ENCODE measurements at places on chromosomes 12 and 14.

DNA sequence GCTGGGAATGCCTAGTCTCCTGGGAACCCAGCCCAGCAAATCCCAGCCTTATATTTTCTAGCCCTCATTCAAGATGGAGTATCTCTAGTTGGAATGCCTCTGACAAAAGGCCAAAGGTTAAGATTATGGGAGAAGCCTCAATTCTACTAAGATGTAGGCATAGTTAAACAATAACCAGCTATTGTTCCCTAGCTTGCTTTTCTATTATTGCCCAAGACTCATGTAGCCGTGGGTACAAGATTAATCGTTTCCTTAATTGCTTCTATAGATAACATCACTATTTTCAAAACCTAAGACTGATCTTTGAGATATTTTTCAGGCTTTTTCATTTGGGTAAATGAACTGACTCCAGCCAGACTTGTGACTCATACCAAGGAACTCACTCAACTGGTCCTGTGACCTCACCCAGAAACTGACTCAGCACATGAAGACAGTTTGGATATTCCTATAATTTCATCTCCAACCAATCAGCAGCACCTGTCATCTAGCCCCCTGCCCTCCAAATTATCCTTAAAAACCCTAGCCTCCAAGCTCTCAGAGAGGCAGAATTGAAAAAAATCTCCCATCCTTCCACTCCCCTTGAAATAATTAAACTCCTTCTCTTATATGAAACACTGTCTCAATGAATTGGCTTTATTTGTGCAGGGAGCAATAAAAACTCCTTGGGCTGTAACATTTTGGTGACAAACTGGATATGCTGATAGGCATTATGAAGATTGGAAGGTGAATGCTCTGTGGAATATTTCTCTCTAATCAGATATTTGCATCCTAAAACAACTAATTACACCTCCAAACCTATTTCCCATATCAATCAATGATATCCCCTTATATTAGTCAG, 589.0 kb downstream of the C12orf50 start:
- no peak for DNase-seq

- DNase-seq: no peak
Measured at GRCh38 chr14:96050482-96050881, 11.3 kb downstream of the C14orf132 start.

DNA sequence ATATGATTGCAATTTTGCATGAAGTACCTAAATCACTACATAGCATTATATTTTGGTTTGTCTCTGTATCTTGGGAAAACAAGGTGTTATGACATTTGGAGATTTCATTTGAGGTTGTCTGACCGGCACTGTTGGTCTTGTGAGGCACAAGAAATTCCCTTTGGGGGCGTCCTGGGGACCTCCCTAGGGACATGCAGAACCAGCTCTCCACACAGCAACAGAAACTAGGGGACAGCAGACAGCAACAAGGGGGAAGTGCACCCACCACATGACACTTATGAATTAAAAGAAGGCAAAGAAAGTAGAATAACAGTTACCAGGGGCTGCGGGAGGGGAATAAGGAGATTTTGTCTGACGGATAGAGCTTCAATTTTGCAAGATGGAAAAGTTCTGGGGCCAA, 14.4 kb downstream of the DDX54 start:
- DNase-seq: no peak

- DNase-seq: no peak
Measured at GRCh38 chr12:67911275-67911600, 78.0 kb upstream of the IFNG-AS1 start.

DNA sequence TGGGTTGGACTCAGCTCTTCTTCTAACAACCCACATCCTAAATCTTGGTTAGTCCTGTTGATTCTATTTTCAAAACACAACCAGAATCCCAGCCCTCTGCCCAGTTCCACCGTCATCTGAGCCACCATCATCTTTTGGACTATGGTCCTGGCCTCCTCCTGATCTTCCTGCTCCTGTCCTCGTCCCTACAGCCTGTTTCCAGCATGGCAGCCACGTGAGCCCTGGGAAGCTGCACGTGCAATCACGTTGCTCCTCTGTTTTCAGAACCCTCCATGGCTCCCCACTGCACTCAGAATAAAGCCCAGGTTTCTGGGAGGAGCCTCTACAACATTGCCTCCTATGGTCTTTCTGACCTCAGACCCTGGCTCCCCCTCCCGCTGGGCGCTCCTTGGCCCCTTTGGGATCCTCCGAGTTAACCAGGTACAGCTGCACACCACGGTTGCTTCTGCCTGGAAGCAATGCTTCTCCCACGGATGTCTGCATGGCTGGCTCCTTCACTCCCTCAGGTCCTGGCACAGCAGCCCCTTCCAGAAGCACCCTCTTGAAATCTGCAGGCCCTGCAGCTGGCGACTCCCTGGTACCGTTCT, 44.5 kb downstream of the BEGAIN start:
- no peak for DNase-seq

GRCh38 chr14:70707138-70708038, 65.7 kb downstream of the TTC9 start:
- no peak for DNase-seq

DNA sequence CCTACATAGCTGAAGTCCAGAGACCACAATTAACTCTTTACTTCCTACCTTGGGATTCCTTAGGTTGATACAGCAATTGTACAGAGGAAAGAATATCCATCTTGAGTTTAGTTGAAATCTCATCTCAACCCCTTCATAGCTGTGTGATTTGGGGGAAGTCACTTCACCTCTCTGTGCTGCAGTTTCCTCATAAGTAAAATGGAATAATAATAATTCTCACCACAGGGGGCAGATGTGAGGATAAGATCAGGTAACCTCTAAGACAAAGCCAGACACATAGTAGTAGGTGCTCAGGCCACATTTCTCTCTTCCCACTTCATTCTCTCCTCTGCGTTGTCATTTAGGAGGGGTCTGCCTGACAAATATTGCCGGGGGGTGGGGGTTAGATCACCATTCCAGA, 6.7 kb downstream of the FOXN4 start:
- DNase-seq: no peak

GRCh38 chr14:81310606-81311005, 89.5 kb downstream of the STON2 start:
- DNase-seq: no peak

DNA sequence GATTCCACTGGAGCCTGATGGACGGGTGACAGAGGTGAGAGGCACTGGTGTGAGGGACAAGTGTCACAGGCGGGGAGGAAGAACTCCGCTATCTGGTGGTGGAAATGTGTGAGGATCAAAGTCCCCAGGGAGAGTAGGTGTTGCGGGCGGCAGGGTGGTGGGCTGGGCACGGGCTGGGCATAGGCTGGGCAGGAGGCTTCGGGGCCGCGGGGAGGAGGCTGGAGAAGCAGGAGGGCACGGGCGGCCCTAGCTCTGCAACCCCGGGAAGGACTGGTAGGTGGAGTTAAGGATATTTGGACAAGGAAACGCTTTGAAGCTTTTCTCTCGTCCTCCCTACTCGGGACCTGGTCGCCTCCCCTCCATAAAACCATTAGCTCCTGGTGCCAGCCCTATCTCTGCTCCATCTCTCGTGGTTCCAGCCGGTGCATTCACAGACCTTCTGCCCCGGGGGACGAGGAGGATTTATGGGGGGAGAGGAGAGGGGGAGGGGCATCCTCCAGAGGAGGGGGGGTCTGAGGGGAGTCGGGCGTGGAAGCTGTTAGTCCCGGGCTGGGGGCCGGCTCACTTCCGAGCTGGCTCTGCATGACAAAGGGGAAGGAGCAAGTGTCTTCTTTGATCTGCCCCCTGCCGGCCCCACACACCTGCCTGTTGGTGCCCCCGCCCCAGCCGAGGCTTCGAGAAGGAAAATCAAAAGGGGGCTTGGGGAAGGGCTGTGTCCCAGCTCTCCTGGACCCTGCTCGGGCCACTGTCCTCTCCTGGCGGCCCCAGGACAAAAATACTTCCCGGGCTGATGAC, 504 bp downstream of the WNT5B start:
- peak; percentile 49 for DNase-seq

DNA sequence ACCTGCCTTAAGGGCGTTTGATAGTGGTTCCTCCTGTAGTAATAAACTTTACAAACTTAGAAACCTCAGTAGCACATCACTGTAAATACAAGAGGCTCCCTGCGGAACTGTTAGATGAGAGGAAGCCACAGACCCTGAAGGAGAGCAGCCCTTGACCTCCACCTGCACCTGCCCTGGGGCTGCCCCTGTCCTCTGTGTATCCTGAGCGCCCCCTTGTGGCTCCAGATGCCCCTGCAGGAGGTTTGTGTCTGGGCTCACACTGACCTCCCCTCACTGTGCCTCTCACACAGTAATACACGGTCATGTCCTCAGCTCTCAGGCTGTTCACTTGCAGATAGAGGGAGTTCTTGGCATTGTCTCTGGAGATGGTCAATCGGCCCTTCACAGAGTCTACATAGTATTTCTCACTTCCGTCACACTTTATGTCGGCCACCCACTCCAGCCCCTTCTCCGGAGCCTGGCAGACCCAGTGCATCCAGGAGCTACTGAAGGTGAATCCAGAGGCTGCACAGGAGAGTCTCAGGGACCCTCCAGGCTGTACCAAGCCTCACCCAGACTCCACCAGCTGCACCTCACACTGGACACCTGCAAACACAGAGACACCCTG, 1059.8 kb downstream of the TMEM121 start:
- peak; percentile 12 for DNase-seq

DNA sequence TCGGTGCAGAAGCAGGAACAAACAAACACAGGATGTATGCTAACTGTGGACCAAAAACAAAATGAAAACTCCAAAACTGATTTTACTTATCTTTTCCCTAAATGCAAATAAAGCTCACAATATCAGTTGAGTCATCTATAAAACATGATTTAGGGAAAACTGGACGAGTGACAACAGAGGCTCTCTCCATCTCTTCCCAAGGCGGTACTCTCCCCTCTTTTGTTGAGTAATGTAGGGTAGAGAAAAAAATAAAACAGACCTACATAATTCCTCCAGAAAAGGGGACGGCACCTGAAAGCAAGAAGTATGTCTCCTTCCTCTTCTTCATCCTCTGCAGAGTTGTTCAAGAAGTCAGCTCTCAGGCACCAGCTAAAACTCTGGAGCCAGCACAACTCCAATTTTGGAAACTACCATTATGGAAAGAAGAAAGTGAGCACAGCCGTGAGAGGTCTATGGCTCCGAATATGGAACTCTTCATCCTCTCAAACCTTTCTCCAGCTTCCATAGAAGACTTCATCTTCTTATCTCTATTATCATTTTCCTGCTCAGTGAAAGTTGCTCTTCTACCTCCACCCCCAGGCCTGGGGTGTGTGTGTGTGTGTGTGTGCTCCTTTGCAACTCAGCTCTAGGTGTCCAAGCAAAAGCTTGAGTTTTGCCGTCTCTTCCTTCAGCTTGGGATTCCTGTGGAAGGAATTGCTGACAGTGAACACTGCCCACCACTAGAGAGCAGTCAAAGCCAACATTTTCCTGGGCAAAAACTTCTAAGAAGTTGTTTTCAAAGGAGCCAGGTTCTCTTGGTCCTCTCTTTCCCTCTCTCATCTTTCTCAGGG, 155.4 kb downstream of the DIO2 start:
- DNase-seq: peak; percentile 41

DNA sequence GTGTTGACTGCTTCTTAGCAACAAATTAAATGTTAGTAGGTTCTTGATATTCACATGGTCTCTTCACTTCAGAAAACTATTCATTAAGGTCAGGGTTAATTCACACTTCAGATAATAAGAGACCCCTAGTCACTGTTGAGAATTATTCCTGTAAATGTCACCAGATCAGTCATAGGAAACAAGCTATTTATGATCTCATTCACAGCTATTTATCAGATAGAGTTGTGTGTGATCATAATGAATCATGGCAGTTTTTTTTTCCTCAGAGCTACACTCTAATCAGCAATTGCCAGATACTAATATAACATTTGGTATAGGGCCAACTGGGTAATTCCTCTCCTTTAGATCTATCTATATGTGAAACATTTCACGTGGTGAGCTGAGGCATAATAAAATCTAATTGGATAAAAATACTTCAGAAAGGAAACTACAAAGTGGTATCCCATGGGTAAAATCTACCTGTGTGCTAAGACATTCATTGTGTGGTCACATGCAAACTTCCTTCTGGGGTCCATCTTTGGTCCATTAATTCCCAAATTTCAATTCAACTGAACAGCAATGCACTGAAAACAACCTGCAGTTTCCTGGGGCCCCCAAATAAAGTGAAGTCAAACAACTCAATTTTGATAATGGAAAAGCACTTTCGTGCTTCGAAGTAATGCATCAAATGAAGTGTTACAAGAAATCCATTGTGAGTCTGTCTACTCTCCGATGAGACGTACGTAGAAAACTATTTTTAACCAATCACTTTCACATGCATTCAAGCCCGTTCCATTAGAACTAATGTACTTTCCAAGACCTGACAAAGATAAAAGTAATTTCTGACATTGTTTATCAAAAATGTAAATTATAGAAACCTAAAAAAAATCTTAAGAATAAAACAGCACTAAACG, 197.0 kb downstream of the ACSS3 start:
- DNase-seq: no peak

DNA sequence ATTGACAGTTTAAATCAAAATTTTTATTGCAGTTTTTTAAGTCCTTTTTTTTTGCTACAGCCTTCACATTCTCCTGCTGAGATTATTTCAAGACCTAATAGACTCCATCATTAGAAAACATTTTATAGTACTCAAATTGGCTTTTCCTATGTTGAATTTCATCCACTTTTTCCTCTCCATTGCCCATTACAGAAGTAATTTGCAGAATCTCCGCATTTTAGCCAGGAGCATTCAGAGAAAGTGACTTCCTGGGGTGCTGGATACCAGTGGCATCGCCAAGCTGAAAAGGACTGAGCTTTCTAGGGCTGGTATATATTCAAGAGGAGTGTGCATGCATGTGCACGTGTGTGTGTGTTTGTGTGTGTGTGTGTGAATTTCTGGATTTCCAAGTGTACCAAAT, 340.8 kb downstream of the PDZRN4 start:
- DNase-seq: no peak

GRCh38 chr12:130828895-130829294, 10.2 kb downstream of the STX2 start:
- peak; percentile 53 for DNase-seq

DNA sequence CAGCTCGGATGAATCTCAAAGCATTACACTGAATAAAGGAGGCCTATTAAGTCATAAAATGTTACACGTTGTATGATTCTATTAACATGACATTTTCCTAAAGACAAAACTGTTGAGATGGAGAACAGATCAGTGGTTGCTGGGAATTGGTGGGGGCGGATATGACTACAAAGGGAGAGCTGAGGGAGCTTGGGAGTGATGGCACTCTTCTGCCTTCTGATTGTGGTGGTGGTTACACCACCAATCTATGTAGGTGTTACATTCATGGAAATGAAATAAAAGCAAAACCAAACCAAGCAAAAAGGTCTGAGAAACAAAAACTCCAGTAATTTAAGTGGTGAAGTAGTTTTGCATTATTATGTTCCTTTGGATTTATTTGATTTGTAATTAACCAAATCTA, 16.4 kb upstream of the EVL start:
- no peak for DNase-seq

All from NCI-H526 treated with DMSO at 0.1 percent for 48 hours (cell line).